ENCODE measurements at places on chromosomes 13 and 19.

DNA sequence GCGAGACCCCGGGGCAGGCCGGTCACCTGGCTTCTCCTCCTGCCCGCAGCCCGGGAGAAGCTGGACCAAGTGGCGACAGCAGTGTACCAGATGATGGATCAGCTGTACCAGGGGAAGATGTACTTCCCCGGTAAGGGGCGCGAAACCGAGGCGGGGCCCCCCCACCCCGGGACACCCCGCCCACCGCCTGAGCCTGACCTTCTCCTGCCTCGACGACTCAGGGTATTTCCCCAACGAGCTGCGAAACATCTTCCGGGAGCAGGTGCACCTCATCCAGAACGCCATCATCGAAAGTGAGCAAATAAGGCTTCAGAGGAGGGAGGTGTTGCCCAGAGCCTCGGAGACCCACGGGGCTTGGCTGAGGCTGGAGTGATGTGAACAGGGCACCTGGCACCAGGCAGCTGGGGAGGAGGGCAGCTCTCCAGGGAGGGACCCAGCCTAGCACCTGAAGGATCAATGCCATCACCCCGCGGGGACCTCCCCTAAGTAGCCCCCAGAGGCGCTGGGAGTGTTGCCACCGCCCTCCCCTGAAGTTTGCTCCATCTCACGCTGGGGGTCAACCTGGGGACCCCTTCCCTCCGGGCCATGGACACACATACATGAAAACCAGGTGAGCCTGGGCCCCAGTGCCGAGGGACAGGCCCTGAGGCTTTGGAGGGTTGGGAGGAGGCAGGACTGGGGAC is 629 bp downstream of the IZUMO4 start:
- DNase-seq, result no peak

DNA sequence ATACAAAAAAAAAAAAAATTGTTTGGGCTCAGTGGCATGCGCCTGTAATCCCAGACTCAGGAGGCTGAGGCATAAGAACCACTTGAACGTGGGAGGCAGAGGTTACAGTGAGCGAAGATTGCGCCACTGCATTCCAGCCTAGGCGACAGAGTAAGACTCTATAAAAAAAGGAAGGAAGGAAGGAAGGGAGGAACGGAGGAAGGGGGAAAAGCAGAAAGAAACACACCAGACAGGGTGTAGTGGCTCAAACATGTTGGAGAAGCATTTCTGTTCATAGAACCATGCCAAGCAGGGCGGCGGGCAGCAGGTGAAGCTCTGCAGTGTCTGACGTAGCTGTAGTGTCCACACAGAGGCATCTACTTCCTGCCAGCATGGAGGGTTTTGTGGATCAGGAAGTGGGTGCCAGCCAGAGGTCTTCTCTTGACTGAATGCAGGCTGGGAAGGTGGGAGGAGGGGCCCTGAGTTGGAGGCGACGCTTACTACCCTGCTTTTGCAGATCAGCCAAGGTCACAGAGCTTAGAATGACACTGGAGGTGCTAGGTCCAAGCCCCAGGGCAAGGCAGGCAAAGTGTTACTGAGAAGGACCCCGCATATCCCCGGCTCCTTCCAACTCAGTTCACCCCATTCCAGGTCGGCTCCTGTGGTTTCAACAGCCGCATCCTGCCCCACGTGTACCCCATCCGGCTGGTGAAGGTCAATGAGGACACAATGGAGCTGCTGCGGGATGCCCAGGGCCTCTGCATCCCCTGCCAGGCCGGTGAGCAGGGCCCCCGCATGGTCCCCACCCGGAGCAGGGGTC is 11.6 kb upstream of the PGLS start:
- no peak for DNase-seq

- DNase-seq, result no peak
Measured at GRCh38 chr13:66430269-66430668, 799.9 kb downstream of the PCDH9 start.

DNA sequence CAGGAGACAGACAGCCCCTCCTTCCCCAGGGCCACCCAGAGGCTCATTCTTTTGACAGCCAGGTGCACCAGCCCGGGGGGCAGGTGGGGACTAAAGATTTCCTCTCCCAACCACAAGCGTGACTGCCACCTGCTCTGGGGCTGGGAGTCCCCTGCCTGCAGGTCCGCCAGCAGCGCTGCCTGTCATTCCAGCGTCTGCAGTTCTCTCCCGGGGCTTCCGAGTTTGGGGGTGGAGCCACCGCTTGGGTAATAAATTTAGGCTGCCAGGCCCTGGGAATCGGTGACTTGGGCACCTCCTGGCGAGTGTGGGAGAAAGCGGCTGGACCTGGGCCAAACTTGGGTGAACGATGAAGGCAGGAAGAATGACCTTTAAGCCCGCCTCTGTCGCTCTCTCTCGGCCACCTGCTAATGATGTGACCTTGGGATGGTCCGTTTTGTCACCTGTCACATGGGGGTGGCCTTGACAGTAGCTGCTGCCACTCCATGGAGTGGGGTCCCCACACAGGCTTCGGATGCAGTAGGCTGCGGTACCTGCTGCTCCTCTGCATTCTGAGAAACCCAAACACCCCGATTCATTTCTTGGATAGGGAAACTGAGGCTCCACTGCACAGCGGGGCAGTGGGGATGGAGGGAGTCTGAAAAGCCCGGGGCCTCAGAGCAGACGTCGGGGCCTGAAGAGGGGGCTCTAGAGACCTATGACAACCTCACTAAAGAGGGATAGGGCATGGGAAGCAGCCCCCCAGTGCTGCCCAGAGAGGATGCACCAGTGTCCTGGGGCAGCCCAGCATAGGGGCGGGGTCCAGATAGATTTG is 12.8 kb downstream of the FUT6 start:
- DNase-seq, result no peak

DNA sequence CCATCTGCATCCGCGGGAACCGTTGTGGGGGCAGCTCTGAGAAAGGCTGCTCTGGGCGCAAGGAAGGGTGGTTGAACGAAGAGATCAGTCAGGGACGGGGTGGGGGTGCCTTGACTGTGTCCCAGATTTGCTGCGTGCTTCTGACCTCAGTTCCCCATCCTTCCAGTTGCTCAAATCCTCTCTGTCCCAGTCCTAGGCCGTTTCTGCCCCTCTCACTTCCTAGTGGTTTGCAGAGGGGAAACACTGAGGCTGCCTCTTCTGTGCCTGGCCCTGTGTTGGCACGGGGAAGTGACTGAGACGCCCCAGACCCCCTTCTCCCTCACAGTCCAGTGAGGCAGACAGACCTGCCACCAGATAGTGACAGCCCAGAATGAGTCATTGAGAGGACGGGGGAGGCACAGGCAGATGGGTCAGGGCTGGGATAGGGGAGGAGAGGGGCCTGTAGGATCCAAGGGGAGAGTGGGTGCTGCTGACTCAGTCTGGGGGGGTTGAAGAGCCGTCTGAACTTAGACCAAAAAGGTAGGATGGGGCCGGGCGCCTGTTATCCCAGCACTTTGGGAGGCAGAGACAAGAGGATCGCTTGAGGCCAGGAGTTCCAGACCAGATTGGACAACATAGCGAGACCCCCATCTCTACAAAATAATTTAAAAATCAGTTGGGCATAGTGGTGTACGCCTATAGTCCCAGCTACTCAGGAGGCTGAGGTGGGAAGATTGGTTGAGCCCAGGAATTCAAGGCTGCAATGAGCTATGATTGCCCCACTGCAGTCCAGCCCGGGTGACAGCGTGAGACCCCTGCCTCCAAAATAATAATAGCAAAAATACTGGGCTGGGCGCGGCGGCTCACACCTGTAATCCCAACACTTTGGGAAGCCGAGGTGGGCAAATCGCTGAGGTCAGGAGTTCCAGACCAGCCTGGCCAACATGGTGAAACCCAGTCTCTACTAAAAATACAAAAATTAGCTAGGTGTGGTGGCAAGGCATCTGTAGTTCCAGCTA is 26.5 kb downstream of the NUMBL start:
- DNase-seq, result no peak
